ENCODE measurements at places on chromosomes 5 and 9. TPM values are rescaled to one million over a fixed set of nuclear protein-coding genes. Genes with fewer than 3 reads are reported as not detected.

Gene PCDHGA4
- total RNA-seq, result 17.5 TPM

Gene BHMT
- 0.64 TPM for total RNA-seq

Gene PCDHA9
- 22.7 TPM for total RNA-seq

Gene SEMA6A
- total RNA-seq, result 181 TPM

Gene C9orf153
- 1.6 TPM for total RNA-seq
